ENCODE measurements at places on chromosomes 6 and 20.

- no peak for DNase-seq
These were observed 31.8 kb upstream of the ELMO2 start for GRCh38 chr20:46438156-46438750.

GRCh38 chr20:2558581-2559278, 22.4 kb downstream of the TMC2 start:
- no peak for DNase-seq

- no peak for DNase-seq
These were observed 77.5 kb upstream of the ESR1 start for GRCh38 chr6:151729829-151730495.

GRCh38 chr6:157579467-157580031, 198.6 kb downstream of the ZDHHC14 start:
- no peak for DNase-seq

GRCh38 chr20:47857569-47858464, 72.5 kb upstream of the SULF2 start:
- DNase-seq = no peak

GRCh38 chr6:167571550-167571949, 246.7 kb downstream of the TTLL2 start:
- peak; percentile 32 for DNase-seq

GRCh38 chr6:170284126-170284773, 6.6 kb downstream of the DLL1 start:
- no peak for DNase-seq

DNA sequence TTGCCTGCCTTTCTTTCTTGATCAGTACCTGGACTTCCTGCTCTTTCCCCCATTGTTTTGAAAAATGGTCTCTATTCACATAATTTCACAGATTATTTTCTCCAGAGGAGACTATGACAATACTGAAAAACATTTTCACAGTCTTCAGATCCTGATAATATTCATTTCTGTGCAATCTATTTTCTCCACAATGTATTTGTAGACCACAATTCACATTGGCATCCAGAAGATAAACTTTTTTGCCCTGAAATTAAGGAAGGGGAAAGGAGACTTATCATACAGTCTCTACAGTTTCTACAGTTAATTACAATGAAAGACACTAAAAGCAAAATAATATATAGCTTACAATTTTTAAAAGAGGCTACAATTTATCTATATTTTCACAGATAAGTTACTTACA, 18.4 kb downstream of the LCA5 start:
- no peak for DNase-seq

DNA sequence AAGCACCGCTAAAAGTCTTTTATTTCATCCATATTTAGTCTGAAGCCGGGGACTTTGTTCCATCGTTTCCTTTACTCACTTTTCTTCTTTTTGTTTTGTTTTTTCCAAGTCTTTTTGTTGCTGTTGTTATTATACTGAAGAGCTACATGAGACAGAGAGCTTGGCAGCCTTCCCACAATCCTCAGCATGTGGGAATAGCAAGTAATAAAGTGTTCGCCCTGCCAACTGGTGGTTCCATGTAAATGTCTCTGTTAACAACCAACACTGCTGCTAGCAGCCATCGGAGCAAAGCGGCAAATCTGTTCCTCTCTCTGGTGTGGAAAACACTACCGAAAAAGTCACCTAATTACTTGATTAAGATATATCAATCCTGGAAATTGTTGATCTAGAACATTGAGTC, 437.8 kb upstream of the ID4 start:
- no peak for DNase-seq

GRCh38 chr20:45053430-45054351, 47.2 kb downstream of the KCNS1 start:
- DNase-seq = no peak

DNA sequence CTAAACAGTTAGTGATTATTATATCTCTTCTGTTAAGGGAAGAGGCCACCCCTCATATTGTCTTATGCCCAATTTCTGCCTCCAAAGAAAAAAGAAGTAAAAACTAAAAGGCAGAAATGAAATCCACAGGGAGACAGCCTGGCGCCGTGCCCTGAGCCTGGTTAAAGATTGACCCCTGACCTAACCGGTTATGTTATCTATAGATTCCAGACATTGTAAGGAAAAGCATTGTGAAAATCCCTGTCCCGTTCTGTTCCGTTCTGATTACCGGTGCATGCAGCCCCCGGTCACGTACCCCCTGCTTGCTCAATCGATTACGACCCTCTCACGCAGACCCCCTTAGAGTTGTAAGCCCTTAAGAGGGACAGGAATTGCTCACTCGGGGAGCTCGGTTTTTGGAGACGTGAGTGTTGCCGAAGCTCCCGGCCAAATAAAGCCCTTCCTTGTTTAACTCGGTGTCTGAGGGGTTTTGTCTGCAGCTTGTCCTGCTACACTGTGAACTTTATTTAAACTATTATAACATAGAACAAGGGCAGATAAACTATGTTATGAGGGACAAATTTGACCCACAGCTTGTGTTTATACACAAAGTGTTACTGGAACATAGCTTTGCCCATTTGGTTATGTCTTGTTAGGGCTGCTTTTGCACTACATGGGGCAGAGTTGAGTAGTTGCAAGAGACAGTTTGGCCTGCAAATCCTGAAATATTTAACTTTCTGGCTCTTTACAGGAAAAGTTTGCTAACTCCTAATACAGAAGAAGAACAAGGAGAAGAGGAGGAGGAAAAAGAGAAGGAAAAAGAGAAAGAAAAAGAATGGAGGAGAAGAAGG, 49.6 kb downstream of the CD24 start:
- no peak for DNase-seq

DNA sequence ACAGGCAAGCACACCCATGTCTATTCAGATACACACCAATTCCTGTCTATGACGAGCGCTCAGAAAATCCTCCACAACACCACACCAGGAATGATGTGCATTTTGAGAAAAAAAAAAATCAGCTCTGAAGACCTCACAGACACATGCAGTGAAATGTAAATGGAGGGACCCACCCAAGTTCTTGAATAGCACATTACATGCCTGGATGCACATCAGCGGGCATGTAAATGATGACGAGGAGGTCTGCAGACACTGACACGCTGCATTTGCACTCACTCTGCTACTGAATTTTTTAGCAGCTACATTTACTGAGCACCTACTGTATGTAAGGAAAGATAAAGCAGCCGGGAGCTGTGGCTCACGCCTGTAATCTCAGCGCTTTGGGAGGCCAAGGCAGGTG, 14.7 kb downstream of the NRSN2 start:
- DNase-seq = no peak

- DNase-seq = no peak
These were observed 140.3 kb downstream of the CDC5L start for GRCh38 chr6:44527583-44528369.

- peak; percentile 50 for DNase-seq
These were observed 16.5 kb downstream of the ACTR5 start for GRCh38 chr20:38764567-38765318.

DNA sequence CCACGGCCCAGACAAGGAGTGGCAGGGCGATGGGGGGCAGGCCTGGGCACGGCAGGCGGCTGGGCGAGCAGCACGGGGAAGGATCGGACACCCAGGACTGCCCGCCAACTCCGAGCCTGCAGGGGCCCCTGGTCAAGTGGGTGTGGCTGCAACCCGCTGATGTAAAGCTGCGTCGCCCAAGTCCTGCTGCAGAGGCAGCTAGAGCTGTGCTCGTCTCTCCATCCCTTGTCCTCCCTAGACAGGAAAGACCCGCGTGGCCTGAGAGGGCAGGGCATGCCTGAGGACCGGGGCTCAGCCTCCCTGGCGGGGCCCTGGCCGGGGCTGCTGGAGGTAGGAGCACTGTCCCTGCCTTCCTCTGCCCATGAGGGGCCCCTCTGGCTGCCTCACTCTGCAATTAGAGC, 281.2 kb downstream of the CDH4 start:
- no peak for DNase-seq

DNA sequence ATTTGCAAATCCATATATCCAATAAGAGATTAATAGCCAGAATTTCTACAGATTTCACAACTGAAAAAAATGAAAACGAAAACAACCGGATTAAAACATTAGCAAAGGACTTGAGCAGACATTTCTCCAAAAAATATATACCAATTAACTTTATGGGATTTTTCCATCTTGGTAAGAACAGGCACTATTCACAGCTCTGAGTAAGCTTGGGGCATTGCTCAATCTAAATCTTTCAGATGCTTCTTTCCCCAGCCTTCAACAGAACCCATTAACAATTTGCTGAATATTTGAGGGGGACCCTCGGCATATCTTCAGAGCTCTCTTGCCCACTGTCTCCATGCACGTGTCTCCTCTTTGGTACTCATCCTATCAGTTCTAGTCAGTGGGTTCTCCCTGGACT, 111.7 kb upstream of the CD93 start:
- DNase-seq = no peak

GRCh38 chr6:142694054-142694453, 250.9 kb downstream of the HIVEP2 start:
- no peak for DNase-seq

DNA sequence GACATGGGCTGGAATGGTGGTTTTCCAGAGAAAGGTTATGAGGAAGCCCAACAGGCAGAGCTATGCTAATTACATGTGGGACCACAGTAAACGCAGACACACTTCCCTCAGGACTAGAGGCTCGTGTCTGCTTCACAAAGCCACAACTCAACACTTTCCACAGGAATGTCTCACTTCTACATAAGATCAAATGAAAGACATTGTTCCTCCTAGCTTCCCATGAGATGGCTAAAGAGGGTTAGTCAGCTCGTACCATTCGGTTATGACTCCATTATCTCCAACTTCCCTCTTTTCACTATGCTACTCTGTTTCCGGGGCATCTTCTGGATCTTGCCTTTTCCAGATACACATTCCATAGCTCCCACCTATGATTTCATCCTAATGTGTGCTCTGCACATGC, 29.1 kb upstream of the ZC3H12D start:
- no peak for DNase-seq

DNA sequence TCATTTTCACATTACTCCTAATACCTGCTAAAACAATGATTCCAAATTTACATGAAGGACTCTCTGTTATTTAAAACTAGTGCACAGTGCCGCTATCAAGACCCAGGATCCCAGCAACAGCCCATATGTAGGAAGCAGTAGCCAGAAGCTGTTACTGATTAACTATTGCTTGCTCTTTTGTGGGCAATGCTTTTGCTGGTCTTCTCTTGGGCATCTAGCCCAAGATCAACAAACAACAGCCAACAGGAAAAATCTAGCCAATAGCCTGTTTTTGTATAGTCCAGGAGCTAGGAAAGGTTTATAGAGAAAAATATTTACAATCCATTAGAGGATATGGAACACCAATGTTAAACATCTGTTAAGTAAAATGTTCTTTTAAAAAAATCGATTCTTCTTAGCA, 22.1 kb upstream of the TENT5A start:
- DNase-seq = no peak

GRCh38 chr20:61942526-61942925, 123.2 kb downstream of the TAF4 start:
- peak; percentile 32 for DNase-seq

GRCh38 chr20:16115911-16116552, 457.2 kb downstream of the KIF16B start:
- DNase-seq = no peak

DNA sequence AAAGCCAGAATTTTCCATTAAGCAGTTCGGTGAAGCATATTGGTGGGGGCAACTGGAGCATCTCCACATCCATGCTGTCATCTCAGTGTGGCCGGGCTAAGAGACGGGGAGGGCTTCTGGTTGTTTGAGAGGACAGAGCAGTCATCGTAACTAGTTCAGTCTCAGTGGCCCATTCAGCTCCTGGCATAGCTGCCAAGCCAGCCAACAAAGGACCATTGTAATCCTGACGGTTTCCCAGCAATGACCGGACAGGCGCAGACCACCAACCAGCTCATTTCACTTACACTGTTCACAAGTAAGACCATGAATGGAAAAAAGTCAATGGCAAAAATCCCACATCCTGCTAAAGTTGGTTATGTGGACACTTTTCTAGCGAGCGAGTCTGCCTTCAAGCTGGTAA, 14.9 kb upstream of the HDDC2 start:
- DNase-seq = no peak

DNA sequence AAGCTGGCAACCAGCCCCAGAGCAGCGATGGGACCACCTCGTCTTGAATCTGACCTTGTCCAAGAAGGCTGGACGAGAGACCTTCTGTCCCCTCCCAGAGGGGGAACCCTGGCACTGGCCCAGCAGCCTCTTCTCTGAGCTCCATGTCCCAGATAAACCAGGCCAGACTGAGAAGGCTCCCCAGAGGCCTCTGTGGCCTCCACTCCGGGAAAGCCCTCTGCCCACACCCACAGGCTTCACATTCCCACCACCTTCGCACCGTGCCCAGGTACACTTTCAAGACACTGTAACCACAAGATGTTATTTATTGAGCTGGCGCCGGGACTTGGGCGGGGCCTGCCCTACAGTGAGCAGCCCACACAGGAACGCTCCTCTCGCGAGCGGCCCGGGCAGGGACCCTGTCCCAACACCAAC, 33.2 kb downstream of the ADA start:
- no peak for DNase-seq

- no peak for DNase-seq
These were observed 14.5 kb downstream of the FOXC1 start for GRCh38 chr6:1624058-1624850.

GRCh38 chr6:116522896-116523295, 11.5 kb downstream of the CALHM5 start:
- DNase-seq = no peak

DNA sequence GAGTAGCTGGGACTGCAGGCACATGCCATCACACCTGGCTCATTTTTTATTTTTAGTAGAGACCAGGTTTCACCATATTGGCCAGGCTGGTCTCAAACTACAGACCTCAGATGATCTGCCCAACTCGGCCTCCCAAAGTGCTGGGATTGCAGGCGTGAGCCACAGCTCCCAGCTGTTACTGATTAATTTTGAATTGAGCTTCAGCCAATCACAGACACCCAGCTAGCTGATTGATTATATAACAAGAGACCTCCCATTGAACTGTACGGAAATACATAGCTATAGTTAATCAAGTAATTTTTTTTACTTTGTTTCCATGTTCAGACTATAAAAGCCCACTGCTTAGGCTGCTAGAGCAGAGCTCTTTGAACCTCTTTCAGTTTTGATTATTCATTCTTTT, 31.6 kb downstream of the PKIB start:
- no peak for DNase-seq

GRCh38 chr6:69265090-69265489, 531.7 kb downstream of the LMBRD1 start:
- DNase-seq = no peak

DNA sequence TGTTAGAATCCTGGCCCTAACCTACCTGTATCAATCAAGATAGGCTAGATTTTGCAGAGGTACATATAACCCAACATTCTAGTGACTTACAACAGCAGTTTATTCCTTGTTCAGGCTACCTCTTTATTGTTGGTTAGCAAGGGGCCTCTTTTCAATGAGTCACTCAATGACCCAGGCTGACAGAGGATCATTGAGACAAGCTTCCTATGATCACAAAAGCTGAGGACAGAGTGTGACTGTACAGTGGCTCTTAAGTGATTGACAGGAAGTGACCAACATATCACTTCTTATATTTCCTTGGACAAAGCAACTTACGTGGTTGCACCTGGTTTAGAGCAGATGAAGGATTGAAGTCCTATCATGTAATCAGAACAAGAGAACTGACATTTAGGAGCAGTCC, 740.9 kb downstream of the FRK start:
- no peak for DNase-seq

GRCh38 chr6:27872642-27873020, 39.6 kb downstream of the OR2B2 start:
- no peak for DNase-seq

GRCh38 chr20:15111654-15112053, 774.2 kb upstream of the FLRT3 start:
- DNase-seq = no peak
